ENCODE measurements at places on chromosomes 2 and 18.

- H3K27me3 ChIP-seq: peaks cover 23% of the 10 kb centered on the region
- no peak overlapping the region for H3K27ac ChIP-seq
- H3K36me3 ChIP-seq: no peaks in the 10 kb centered on the region
- H3K4me3 ChIP-seq: no peak overlapping the region
These were observed 276.3 kb upstream of the SALL3 start for GRCh38 chr18:78703291-78703690.

GRCh38 chr2:220916931-220917330 lies 655.2 kb downstream of the EPHA4 start:
- no peak for DNase-seq
- no peaks in the 10 kb centered on the region for H3K27me3 ChIP-seq
- H3K4me1 ChIP-seq: no peaks in the 10 kb centered on the region
- H3K27ac ChIP-seq: no peak overlapping the region
- no peak overlapping the region for H3K4me3 ChIP-seq

DNA sequence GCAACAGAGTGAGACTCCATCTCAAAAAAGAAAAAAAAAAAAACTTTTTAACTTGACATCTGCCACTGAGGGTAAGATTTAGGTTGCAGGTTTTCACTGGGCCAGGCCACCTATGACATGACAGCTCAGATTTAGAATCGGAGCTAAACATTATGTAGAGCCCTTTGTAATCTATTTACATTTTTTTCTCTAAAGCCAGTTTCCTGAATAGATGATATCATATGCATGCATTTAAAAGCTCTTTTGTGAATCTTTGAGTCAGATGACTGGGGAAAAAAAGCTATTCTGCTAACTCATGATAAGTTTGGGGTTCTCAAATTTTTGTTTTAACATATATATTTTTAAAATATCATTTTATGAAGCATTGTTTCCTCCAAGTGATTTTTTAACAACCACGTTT lies 21.3 kb downstream of the PRKAG3 start:
- no peaks in the 10 kb centered on the region for H3K27me3 ChIP-seq
- H3K4me3 ChIP-seq: no peak overlapping the region
- no peak for DNase-seq
- H3K36me3 ChIP-seq: peaks cover 1% of the 10 kb centered on the region
- no peak overlapping the region for H3K27ac ChIP-seq

DNA sequence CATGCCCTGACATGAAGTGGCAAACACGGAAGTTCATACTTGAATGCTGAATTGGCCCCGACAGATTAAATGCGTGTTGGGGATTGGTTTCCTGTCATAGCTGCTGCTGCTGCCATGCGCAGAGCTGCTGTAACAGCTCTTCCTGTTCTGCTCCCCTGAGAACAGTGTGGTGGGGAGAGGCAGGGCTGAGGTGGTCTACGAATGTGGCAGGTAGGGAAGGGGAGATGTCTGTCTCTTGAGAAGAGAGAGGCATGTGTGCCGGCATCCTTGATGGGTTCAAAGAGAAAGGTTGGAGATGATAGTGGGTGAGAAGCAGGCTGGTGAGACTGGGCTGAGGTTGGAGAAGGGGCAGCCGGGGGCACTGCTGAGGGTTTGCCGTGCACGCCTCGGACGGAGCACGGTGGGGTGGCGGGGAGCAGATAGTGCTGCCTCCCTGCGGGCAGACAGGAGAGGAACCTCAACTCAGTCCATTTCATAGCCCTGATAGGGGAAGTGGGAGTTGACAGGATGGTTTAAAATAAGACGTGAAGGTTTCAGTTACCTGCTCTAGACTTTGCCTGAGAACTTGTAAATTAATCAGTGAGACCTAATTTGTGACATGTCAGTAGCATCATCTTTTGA lies 46.1 kb downstream of the TMEM185B start:
- no peak overlapping the region for H3K4me3 ChIP-seq
- DNase-seq: no peak
- H3K27me3 ChIP-seq: no peaks in the 10 kb centered on the region
- peaks cover 4% of the 10 kb centered on the region for H3K36me3 ChIP-seq

- peak overlapping the region; percentile 88 for H3K27ac ChIP-seq
- H3K36me3 ChIP-seq: no peaks in the 10 kb centered on the region
These were observed 15.4 kb upstream of the MSGN1 start for GRCh38 chr2:17800693-17801458.

GRCh38 chr2:99552529-99552928 lies 62.7 kb upstream of the REV1 start:
- no peaks in the 10 kb centered on the region for H3K27me3 ChIP-seq
- H3K4me3 ChIP-seq: no peak overlapping the region
- H3K36me3 ChIP-seq: peaks cover 7% of the 10 kb centered on the region

All from neural crest cell (in vitro differentiated cells).